ENCODE measurements at places on chromosomes 3 and 15. TPM values are rescaled to one million over a fixed set of nuclear protein-coding genes. Genes with fewer than 3 reads are reported as not detected.

The COL6A5 gene
- not detected for total RNA-seq

The LEKR1 gene
- 1.2 TPM for total RNA-seq

DNA sequence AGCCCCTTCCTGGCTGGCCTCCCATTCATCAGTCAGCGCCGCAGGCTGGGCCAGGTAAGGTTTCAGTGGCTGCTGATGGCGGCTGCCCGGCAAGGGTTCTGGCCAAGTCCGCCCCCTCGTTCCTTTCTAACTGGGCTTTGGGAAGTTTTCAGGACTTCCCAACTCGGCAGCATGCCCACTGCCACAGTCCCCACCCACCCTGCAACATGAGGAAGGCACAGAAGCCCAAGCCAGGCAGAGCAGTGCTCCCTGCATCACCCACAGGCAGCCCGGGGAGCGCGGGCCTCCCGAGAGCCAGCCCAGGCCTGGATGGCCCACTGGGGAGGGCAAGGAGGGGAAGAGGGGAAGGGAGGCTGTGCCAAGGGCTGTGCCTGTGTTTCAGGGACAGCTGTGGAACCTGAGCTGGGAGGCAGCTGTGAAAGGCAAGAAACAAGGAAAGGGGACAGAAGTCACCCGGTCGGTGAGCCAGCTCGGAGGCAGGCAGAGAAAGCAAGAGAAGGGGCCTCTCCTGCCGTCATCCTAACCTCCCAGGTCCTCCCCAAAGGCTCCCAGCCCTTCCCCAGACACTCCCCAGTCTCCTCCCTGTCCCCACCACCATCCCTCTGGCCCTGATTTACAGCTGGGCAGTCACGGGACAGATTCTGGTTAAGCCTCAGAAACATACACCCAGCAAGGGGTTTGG is 73.9 kb downstream of the CPN2 start:
- no peak for DNase-seq
- no peaks in the 10 kb centered on the region for H3K4me1 ChIP-seq

GRCh38 chr3:14698601-14699244 is 23.8 kb downstream of the C3orf20 start:
- no peaks in the 10 kb centered on the region for H3K27me3 ChIP-seq
- H3K4me3 ChIP-seq = no peak overlapping the region
- no peak overlapping the region for H3K27ac ChIP-seq
- peaks cover 6% of the 10 kb centered on the region for H3K4me1 ChIP-seq
- DNase-seq = no peak

The SLC2A2 gene
- total RNA-seq = 0.19 TPM

GRCh38 chr3:124097362-124098131 is 105.6 kb upstream of the ROPN1 start:
- H3K4me1 ChIP-seq = no peaks in the 10 kb centered on the region
- no peak for DNase-seq
- 0 out of 2 replicates have a peak, but pooled peaks cover 2% of the 10 kb centered on the region for H3K27me3 ChIP-seq
- no peaks in the 10 kb centered on the region for H3K36me3 ChIP-seq
- H3K4me3 ChIP-seq = no peak overlapping the region

- no peaks in the 10 kb centered on the region for H3K36me3 ChIP-seq
- no peaks in the 10 kb centered on the region for H3K4me1 ChIP-seq
- DNase-seq = no peak
- no peak overlapping the region for H3K4me3 ChIP-seq
- H3K27me3 ChIP-seq = no peaks in the 10 kb centered on the region
Measured at GRCh38 chr3:35832140-35832571, 192.8 kb downstream of the ARPP21 start.

DNA sequence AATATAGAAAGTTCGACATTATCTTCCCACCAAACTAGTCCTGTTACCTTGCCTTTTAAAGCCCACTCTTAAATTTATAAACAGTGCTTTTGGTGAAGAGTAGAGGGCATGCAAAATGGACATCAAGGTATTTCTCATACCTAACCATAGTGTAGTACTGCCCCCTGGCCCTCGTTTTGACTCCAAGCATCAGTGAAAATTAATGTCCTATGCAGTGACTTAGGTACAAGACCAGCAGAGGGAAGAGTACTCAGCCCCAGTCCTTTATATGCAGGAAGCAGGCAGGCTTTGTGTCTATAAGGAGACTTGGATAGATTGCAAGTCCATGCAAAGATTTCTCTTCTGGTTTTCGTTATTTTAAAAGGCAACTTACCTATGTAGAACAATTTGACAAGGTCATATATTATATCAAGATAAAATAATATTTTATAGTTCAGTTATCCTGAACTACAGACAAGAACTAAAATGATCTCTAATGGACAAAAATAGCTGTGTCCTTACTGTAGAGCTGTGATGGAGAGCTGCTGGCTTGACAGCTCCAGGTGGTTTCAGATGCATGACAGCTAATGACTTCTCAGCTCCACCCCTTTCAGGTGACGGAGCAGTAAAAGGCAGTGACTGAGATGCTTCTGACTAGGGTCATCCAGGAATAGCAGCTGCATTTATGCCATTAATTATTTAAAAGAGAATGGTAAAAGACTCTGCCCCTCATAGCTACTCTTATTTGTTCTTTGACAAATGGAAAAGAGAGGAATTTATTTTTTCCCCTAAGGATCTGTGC is 646.1 kb downstream of the SQOR start:
- no peaks in the 10 kb centered on the region for H3K4me1 ChIP-seq
- no peak for DNase-seq
- H3K27me3 ChIP-seq = no peaks in the 10 kb centered on the region
- H3K36me3 ChIP-seq = no peaks in the 10 kb centered on the region
- no peak overlapping the region for H3K27ac ChIP-seq

DNA sequence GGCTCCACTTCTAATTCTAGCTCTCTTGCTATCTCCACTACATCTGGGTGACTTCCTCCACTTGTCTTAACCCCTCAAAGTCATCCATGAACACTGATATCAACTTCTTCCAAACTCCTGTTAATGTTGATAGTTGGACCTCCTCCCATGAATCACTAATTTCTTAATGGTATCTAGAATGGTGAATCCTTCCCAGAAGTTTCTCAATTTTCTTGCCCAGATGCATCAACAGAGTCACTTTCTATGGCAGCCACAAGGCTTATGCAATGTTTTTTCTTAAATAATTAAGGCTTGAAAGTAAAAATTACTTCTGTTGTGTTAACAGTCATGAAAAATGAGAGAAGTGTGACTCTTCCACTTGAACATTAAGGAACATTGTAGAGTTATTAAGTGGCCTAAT is 164.3 kb downstream of the PCCB start:
- H3K27ac ChIP-seq = no peak overlapping the region
- H3K4me3 ChIP-seq = no peak overlapping the region
- no peaks in the 10 kb centered on the region for H3K27me3 ChIP-seq
- no peaks in the 10 kb centered on the region for H3K4me1 ChIP-seq
- no peak for DNase-seq

The CHL1 gene
- total RNA-seq = 1.9 TPM

The SLC22A13 gene
- not detected for total RNA-seq

DNA sequence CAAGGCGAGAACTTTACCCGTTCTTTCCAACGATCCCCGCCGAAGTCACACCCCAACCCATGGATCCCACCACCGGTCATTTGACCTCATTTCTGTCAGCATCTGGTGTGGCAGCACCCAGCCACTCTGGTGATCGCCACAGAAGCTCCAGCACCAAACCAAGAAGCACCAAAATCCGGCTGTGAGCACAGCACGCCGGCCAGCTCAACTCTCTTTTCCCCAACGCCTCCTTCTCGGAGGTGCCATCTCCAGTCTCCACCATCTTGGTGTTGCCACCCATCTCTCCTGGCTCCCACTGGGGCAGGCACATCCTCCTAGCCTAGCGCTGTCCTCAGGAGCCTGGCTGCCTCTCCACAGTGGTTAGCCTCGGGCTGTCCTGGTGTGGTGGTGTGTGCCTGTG is 6.5 kb downstream of the MUC4 start:
- H3K4me1 ChIP-seq = no peaks in the 10 kb centered on the region
- no peak overlapping the region for H3K4me3 ChIP-seq
- no peaks in the 10 kb centered on the region for H3K27me3 ChIP-seq
- no peak for DNase-seq
- no peaks in the 10 kb centered on the region for H3K36me3 ChIP-seq
- no peak overlapping the region for H3K27ac ChIP-seq

The CYP1A2 gene
- total RNA-seq = not detected

The ARPP21 gene
- not detected for total RNA-seq

The SLC12A1 gene
- total RNA-seq = not detected

DNA sequence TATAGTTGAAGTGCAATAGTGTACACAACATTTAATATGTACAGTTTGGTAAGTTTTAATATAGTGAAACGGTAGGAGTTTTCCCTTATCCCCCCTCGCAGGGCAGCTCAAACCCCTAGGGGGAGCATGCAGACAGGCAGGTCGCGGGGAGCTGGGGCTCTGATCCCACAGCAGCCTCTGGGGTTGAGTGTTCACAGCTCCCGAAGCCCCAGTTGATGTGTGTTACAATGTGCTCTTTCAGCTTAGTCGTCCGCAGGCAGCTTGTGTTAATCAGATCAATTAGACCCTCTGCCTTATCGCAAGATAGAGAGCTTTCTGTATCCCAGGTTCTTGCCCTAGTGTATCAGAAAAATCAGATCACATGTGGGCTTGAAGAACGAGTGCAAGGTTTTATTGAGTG is 143.1 kb upstream of the CHRNA7 start:
- H3K4me3 ChIP-seq = no peak overlapping the region
- no peak for DNase-seq
- no peaks in the 10 kb centered on the region for H3K4me1 ChIP-seq

DNA sequence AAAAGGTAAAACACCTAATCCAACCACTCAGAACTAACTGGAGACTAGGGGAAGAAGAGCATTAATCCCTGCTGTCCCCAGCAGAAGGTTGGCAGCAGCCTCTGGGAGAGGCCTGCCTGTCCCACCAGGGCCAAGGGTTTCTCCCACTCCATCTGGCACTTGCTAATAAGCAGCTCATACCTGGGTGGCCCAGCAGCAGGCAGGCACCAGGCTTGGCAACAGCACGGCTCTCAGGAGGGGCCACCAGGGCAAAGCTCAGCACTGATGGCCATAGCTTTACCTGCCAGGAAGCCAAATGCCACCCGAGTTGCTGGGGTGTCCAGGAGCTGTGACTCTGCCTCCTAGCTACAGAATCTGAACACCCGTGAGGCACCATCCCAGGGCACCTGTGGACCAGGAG is 58.3 kb downstream of the BOC start:
- no peak overlapping the region for H3K4me3 ChIP-seq
- H3K36me3 ChIP-seq = no peaks in the 10 kb centered on the region
- DNase-seq = no peak
- no peaks in the 10 kb centered on the region for H3K4me1 ChIP-seq

DNA sequence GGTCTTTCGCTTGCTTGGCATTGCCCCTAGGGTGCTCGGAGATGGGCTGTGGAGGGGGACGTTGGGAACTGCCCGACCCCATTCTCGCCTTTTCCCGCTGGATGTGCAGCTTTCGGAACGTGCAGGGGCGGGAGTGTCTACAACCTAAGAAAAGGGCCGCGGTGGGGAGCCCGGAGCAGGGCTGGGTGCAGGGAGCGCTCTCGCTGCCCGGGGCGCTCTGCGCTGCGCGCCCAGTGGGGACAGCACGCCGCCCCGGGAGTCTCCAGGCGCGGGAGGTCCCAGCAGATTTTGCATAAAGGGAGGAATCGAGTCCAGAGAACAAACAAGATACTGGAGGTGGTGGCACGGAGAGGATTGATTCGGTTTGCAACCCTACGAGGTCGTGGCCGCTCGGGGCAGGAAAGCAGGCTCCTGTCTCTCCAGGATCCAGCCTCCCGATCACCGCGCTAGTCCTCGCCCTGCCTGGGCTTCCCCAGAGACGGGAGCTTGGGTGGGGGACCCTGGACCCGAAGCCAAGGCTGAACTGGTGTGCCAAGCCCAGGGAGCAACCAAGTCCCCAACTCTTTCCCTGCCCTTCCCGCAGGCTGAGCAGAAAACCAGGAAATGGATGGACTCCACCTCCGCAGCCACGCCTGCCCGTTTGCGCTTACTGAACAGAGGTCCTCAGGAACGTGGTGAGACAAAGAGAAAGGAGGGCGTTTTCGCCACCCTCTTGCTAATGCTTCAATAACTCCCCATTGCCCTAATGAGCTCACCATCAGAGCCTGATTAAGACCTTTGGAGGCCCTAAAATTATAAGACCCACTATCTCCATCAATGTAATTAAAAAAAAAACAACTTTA is 59.7 kb downstream of the NOX5 start:
- H3K36me3 ChIP-seq = no peaks in the 10 kb centered on the region
- no peak overlapping the region for H3K4me3 ChIP-seq
- H3K27me3 ChIP-seq = peaks cover 3% of the 10 kb centered on the region

DNA sequence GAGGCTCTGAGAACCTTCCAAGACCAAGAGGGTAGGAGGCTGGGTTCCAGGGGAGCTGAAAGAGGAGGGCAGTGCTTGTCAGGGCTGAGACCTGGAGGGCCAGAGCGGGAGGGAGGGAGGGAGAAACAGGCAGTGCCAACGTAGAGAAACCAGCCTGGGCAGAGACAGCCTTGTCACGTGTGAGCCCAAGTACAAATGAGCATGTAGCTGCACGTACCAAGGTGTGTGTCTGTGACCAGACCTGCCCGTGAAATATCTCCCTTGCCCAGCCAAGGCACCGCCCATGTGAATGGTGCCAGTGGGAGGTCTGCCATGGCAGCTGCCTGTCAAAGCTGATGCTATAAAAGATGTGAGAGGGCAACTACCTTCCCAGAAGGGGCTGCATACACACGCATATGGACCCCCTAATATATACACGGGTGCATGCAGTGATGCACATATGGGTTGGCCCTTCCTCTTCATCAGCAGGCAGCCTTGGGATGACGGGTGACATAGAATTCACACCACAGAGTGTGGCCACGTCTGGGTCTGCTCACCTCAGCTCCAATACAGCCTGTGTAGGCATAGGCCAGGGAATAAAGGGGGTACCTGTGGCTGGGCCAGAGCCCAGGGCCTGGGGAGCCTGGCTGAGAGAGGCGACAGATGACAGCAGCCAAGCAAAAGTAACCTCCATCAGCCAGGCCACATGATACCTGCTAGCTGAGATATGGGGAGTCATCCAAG is 7.8 kb upstream of the CTDSPL start:
- no peaks in the 10 kb centered on the region for H3K4me1 ChIP-seq
- peaks cover 2% of the 10 kb centered on the region for H3K27me3 ChIP-seq
- no peaks in the 10 kb centered on the region for H3K36me3 ChIP-seq
- no peak overlapping the region for H3K27ac ChIP-seq
- no peak overlapping the region for H3K4me3 ChIP-seq

The GLCE gene
- 2.8 TPM for total RNA-seq
